ENCODE measurements at places on chromosomes 6 and 20.

DNA sequence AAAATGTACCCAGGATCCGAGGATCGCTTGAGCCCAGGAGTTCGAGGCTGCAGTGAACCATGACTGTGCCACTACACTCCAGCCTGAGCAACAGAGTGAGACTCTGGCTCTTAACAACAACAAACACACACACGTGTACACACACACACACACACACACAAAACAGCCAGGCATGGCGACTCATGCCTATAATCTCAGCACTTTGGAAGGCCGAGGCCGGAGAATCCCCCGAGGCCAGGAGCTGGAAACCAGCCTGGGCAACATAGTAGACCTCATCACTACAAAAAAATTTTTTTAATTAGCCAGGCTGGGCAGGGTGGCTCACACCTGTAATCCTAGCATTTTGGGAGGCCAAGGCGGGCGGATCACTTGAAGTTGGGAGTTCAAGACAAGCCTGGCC lies 23.3 kb upstream of the ARFGEF2 start:
- no peak for DNase-seq

GRCh38 chr20:54276577-54277169 lies 68.8 kb downstream of the PFDN4 start:
- no peak for DNase-seq

DNA sequence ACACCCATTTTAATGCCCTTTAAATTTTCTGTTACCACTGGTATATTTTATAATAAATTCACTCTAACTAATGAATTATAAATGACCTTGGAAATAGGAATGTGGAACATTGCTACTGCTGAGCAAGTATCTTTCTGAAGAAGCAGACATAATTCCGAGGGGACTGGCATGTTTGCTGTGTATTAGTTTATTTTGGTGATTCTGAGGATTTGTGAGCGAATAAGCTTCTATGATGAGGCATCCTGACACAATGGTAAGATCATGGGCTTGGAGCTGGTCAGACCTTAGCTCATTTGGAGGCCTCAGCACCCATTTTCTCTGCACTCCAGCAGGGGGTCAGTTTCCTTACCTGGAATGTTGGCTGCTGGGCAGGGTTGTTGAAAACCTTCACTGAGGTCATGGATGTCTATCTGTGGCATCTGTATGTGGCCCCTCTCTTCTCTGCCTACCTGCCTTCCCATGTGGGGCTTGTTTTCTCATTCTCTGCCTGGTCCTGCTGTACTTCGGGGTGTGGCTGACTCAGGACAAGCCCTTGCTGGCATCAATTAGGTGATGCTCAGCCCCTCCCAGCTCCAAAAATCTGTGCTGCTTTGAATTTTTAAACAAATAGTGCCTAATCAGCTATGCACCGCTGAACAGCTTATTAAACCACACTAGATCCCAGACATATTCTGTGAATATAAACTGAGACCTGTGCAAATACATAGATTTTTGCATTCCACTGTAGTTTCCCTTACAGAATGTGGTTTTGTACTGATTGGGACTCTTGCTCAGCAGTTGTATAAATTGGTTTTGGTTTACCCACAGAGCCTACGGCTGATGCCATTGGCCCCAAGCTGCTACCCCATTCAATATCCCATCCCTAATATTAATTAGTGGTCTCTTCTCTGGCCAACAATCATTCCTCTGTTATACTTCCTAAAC lies 10.7 kb downstream of the ARID1B start:
- no peak for DNase-seq

DNA sequence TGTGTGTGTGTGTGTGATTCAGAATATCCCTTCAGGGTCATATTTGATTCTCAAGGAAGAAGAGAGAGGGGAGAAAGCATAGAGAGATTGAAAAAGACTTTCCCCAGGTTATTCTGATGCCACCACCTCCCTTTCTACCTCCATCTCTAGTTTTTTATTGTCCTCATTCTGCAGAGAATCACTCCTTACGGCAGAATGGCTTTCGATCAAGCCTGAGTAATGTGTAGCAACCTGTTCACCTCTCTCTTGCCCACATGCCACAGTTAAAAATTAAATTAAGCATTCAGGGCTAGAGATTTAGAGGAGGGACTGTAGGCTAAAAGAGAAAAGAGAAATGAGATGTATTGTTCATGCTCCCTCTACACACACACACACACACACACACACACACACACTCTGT lies 18.1 kb downstream of the KLHL32 start:
- no peak for DNase-seq
